T-cell (primary cell): ENCODE measurements at places on chromosomes 2 and 18. TPM values are rescaled to one million over a fixed set of nuclear protein-coding genes. Genes with fewer than 3 reads are reported as not detected.

Gene SMAD7
- 57.7 TPM for total RNA-seq

Gene NT5DC4
- not detected for total RNA-seq

Gene ADCY3
- 35.3 TPM for total RNA-seq

Gene KCNG2
- not detected for total RNA-seq

Gene LYPD1
- not detected for total RNA-seq

Gene TM4SF20
- total RNA-seq = not detected

Gene CNGA3
- total RNA-seq = not detected

Gene SUMO1
- total RNA-seq = 57.7 TPM

Gene DLGAP1
- 1.3 TPM for total RNA-seq

Gene CHRND
- total RNA-seq = not detected

Gene AMER3
- not detected for total RNA-seq

Gene ZSCAN30
- 19.6 TPM for total RNA-seq

Gene GPR155
- 25.2 TPM for total RNA-seq

Gene DTNA
- total RNA-seq = not detected

Gene RGPD6
- 19.0 TPM for total RNA-seq

Gene ITGB6
- not detected for total RNA-seq

Gene PTPRN
- 0.63 TPM for total RNA-seq

Gene MYOM1
- 1.9 TPM for total RNA-seq

Gene PSMA8
- 0.35 TPM for total RNA-seq

Gene POTEC
- total RNA-seq = not detected

Gene MEMO1
- total RNA-seq = 46.3 TPM

Gene ARHGAP15
- 271 TPM for total RNA-seq

Gene CRYGD
- total RNA-seq = not detected

Gene ERFE
- not detected for total RNA-seq
